ENCODE measurements at places on chromosomes 16 and 17. TPM values are rescaled to one million over a fixed set of nuclear protein-coding genes. Genes with fewer than 3 reads are reported as not detected.

The KCNH6 gene
- total RNA-seq = not detected

The TERB1 gene
- total RNA-seq = 0.22 TPM

- DNase-seq = no peak
Measured at GRCh38 chr16:11016524-11016988, 72.2 kb downstream of the CLEC16A start.

GRCh38 chr16:46691726-46692125 lies 2.3 kb downstream of the ORC6 start:
- DNase-seq = no peak

GRCh38 chr17:50841949-50842354 lies 6.6 kb downstream of the WFIKKN2 start:
- peak; percentile 85 for DNase-seq
